ENCODE measurements at places on chromosomes 13 and 19. TPM values are rescaled to one million over a fixed set of nuclear protein-coding genes. Genes with fewer than 3 reads are reported as not detected.

ZSWIM9 gene
- total RNA-seq: 2.4 TPM

NECTIN2 gene
- total RNA-seq: 53.2 TPM

LRG1 gene
- not detected for total RNA-seq

CKAP2 gene
- 9.7 TPM for total RNA-seq

NCAN gene
- not detected for total RNA-seq

PTH2 gene
- total RNA-seq: not detected

ADPRHL1 gene
- total RNA-seq: 2.3 TPM

AZU1 gene
- total RNA-seq: not detected

CYP2S1 gene
- not detected for total RNA-seq

SIGLEC10 gene
- total RNA-seq: not detected

ACTMAP gene
- total RNA-seq: 1.5 TPM

SYT5 gene
- not detected for total RNA-seq

KMT2B gene
- 6.6 TPM for total RNA-seq

IRGC gene
- total RNA-seq: not detected

MEIS3 gene
- 51.6 TPM for total RNA-seq

NTF4 gene
- total RNA-seq: not detected

CYP4F2 gene
- total RNA-seq: not detected

IZUMO2 gene
- total RNA-seq: not detected

CLEC11A gene
- 56.5 TPM for total RNA-seq

GJB2 gene
- total RNA-seq: 0.12 TPM

TRPC4 gene
- total RNA-seq: 7.6 TPM

ZNF841 gene
- total RNA-seq: 41.0 TPM
